ENCODE measurements at places on chromosomes 5 and 9. TPM values are rescaled to one million over a fixed set of nuclear protein-coding genes. Genes with fewer than 3 reads are reported as not detected.

Gene SNCB
- not detected for total RNA-seq

DNA sequence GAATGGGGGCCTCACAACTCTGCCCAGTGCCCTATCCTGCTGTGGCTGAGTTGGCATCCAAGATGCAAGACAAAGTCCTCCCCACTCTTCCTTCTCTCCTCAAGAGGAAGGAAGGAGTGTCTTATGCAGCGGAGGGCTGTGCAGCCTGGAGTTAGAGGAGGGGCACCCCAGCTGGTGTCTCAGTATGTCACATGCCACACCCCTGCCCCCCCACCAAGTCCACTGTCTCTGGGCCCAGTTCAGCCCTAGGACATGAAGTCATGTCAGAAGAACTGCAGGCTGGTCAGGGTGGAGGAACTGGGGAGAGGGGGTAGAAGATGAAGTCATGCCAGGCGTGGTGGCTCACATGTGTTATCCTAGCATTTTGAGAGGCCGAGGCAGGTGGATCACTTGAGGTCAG lies 28.0 kb upstream of the SLC28A3 start:
- no peak for DNase-seq

DNA sequence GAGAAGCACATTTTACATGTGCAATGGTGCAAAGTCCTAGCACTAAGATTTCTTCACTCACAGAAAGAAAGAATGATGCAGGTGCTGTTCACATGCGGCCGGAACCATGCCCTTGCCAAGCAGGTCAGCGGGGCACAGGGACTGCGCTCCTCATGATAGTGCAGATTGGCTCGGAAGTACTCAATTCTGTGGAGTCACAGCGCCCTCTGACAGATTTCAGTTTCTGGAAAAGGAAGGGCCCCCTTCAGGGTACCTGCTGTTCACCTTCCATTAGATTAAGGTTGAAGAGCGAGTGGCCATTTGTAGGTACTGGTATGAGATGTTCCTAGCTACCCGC lies 75.7 kb downstream of the TMC1 start:
- DNase-seq: no peak

Gene CDKN2A
- total RNA-seq: 5.4 TPM

GRCh38 chr5:139985733-139986132 lies 57.4 kb downstream of the NRG2 start:
- no peak for DNase-seq

DNA sequence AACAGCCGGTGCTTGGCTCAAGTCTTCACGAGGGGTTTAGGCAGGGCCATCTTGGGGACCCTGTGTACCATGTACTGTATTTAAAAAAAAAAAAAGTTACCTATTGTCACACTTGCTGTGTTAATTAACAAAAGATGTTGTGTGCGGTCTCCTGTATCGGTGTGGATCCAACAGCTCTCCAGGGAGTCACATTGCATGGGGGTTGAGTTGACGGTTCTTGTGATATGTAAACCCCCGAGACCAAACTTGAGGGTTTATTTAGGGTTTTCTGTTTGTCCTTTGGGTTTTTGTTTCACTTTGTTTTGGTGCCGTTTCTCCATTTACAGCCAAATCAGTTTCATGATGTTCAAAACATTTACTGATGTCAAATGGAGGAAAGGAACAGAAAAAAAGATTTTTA lies 22.2 kb downstream of the AMBP start:
- no peak for DNase-seq

GRCh38 chr5:35656721-35657120 lies 39.1 kb downstream of the SPEF2 start:
- no peak for DNase-seq

Gene MEIKIN
- not detected for total RNA-seq

DNA sequence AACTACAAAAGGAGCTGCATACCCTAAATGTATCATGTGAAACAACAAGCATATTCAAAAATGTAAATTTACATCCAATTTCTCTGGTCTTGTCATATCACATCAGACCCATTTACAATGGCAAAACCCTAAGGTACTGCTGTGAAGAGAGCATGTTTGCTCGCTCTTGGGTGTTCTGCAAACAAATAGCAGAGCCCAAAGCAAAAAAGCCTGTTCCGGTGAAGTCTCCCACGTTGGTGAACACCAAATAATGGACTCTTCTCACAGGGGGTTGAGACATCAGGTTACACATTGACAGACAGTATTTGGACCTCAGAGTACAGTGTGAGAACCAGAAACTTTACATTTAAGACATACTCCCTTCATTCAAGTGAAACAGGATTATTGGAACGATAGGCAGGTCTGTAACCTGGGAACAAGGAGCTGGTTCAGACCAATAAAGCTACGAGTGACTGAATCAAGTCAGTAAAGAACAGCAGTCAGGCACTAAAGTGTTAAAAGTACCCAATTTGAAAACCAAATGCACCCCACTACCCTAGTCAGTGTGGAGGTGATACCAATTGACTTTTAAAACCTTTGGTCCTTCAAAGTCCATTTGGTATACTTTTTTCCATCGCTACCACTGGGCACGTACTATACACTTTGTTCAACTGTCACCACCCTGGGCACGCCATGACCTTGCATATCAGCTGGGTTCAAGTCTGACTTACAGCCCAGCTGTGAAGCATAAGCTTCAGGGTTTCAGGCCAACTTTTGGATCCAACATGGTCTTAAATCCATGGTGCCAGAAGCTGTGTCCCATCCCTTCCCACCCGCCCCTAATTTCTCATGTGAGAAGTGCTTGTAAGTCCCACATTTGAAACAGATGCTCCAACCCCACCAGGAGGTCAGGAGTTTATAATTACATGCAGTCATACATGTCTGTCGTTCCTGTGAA lies 36.4 kb downstream of the ETF1 start:
- DNase-seq: no peak

Gene CATSPER3
- total RNA-seq: 0.81 TPM

- no peak for DNase-seq
Measured at GRCh38 chr5:174501461-174502069, 222.8 kb upstream of the MSX2 start.

GRCh38 chr5:163997965-163998364 lies 492.5 kb downstream of the MAT2B start:
- DNase-seq: no peak

GRCh38 chr5:36669015-36669651 lies 62.7 kb downstream of the SLC1A3 start:
- DNase-seq: no peak

DNA sequence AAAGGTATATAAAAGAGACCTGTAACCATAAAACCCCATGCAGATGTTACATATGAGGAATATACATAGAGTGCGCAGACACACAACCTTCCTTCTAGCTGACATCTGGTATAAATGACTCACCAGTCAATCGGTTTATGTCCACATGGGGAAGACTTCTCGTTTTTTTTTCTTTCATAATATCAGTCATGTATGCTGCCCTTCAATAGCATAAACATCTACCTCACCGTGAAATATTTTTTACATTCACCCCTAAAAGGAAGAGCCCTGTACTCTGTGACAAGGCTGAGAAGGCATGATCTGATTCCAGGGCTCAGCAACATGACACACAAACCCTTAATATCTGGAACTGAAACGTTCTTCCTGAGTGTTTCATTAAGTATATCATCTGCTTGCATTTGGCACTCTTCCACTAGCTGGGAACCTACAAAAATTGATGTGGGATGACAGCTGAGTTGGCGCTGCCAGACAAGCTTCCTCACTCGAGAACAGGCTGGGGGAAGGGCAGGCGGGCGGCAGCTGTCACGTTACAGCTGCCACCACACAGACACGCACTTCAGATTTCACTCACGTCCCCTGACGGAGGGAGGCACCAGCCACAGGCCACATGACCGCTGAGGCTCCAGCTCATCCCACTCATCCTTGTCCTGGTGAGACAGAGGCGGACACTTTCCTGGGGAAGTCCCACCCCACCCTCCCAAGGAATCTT lies 74.2 kb downstream of the SHB start:
- no peak for DNase-seq

DNA sequence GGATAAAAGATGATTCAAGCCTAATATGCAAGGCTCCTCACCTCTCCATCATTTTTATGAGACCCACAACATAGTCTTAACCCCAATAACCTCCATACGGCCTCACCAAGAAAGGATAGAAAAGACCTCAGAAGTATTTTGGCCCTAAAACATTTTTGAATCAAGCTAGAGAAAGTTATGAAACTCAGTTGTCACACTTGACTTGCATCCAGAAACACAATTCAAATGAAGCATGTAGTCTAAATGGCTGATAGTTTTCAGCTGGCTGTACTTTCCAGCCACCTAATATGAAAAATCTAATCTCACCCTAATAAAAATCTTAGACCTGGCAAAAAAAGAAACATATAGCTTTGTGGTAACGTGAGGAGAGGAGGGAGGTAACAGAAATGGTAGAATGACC lies 116.1 kb downstream of the ARL15 start:
- no peak for DNase-seq

Gene RORB
- total RNA-seq: 0.05 TPM

GRCh38 chr5:173114536-173114935 lies 29.8 kb upstream of the BNIP1 start:
- no peak for DNase-seq

DNA sequence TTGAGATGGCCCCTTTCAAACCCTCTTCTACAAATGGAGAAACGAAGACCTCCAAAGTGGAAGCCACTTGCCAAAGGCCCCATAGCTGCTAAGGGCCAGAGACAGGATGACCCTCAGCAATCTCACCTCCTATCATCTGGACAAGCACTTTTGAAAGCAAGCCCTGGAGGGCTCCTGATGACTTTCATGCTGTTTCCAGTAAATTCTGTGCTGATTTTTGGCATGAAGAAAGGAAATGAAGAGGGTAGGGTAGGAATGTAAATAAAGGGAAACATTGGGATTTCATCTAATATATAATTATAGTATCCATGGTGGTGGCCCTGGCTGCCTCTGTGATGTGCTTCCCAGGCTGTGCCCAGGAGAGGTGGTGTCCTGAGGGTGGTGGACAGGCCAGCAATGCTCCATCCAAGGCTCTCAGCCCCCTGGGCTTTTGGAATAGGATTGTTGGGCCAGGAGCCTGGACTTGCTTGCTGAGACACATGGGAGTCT lies 208.0 kb upstream of the TRIM32 start:
- DNase-seq: no peak

Gene ZNF367
- 21.8 TPM for total RNA-seq

GRCh38 chr9:89438194-89438593 lies 59.7 kb downstream of the SEMA4D start:
- no peak for DNase-seq

DNA sequence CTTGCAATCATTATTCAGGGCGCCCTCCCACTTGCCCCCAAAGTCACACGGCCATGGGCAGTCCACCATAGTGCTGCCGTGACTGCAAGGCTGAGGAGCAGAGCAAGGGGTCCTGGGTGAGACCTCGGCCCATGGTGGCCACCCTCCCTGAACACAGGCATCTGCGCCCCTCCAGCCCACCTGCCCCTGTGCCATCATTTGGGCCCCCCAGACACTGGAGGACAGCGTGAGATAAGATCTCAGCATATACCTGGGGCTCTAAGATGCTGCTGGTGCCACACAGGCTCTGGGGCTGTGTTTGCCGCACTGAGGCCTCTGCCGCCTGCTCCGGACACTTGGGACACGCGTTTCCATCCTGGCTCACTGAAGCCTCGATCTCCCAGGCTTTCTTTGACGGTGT lies 3.5 kb downstream of the TMEM250 start:
- no peak for DNase-seq

Gene AHRR
- 23.7 TPM for total RNA-seq

DNA sequence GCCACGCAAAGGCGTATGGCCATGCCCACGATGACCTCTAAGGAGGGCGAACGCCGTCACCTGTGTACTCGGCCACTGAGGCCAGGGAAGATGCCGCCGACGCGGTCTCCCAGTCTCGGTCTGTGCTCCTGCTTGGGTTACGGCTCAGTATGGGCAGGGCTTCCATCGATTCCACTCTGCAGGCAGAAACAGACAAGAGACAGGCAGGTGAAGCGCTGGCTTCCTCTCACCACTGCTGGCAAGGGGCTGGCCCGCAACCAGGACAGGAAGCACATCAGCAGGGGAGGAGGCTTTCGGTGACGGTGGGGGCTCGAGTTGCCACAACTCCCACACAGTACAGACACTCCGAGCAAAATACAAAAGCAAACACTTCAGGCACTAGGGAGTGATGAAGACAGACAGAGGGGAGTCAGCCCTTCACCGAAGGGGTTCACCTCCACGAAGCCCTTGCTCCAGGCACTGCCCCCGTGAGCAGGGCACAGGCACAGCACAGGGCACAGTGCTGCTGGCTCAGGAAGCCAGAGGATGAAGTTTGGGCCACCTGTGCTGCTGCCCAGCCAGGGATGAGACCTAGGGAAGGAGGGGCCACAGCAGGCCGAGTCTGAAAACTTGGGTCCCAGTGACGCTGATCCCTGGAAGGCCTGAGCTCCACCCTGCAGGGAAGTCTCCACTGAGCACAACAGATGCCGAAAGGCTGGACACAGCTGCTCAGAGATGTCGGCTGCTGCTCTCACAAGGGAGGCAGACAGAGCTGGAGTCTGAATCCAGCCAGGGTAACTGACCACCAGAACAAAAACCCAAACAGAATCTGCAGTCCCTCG lies 91.3 kb downstream of the CAMSAP1 start:
- no peak for DNase-seq

Gene LRRC14B
- not detected for total RNA-seq

- DNase-seq: no peak
Measured at GRCh38 chr5:77426670-77427069, 65.4 kb downstream of the WDR41 start.

DNA sequence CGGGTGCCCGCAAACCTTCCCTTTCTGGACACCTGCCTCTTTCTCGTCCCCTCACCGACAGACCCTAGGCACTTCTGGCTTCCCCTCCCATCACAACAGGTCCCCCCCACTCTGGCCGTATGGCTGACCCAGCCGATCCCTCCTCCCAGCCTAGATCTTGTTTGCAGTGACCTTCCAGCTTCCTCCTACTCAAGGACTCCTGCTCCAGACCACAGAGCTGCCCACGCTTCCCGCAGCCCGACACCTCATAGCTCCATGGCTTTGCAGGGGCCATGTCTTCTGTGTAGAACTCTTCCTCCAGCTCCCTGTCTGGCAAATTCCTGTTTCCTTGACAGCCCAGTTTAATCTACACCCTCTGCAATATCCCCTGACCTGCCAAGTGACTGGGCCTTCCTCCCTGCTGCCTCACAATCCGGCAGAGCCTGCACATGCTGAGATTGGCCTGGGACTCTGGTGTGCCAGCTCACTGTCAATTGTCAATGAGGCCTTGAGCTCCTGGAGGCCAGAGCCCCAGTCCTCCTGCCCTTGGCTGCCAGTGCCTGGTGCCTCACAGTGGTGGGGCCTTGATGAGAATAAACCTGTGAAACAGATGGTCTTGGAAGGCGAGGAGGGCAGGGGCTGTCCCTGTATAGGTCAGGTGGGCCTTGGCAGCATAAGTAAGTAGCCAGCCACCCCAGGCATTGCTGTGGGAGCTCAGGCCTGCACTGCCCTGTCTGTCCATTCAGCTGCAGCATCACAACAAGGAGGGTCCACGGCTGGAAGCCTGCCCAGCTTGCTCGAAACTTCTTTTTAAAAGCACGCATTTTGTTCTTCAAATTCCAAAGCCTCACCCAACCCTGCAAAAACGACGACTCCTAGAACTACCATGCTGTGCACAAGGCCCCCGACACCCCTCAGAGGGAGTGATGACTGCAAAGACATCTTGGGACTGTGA lies 50.5 kb downstream of the GADD45G start:
- no peak for DNase-seq

GRCh38 chr5:13955896-13956295 lies 11.4 kb upstream of the DNAH5 start:
- DNase-seq: no peak

- no peak for DNase-seq
Measured at GRCh38 chr5:157366741-157367674, 93.0 kb upstream of the NIPAL4 start.

Gene GPR150
- 0.22 TPM for total RNA-seq

GRCh38 chr5:101878190-101878589 lies 417.9 kb downstream of the SLCO4C1 start:
- DNase-seq: no peak

Gene EFNA5
- not detected for total RNA-seq

- DNase-seq: no peak
Measured at GRCh38 chr9:84136119-84136868, 155.7 kb downstream of the RMI1 start.

All from activated T-helper 1 cell treated with anti-CD3 and anti-CD28 coated beads, Interleukin-12 subunit alpha, Interleukin-12 subunit beta, Interleukin-2, Interleukin-4 antibody, amounts not matched to agents 30 ng/mL and 10 ng/mL and 1 ng/mL, durations not matched to agents 14 hours and 24 hours and 36 hours (primary cell).